ENCODE measurements at places on chromosomes 6 and 20.

DNA sequence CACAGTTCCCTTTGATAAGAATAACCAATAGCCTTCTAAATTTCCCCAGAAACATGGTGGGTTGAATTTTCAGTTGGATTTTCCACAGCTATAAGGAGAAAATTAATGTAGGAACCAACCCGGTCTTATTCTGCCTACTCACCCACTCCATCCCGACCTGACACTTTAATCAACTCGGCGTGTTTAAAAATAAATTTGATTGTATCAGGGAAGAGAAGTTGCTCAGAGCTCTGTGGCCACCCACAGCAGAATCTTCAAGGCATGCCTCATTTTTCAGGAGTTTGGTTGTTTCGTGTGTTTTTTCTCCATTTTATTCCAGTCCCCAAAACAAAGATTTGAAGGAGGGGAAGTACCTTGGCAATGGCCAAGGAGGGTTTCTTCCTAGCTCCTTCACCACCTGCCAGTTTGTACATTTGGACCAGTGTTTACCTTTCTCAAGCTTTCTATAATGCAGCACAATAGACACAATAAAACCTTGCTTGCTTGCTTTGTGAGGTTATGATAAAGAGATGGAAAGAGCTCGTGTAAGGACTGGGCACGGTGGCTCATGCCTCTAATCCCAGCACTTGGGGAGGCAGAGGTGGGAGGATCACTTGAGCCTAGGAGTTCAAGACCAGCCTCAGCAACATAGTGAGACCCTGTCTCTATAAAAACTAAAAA is 297.2 kb upstream of the JARID2 start:
- no peak for DNase-seq

GRCh38 chr20:34979366-34980153 is 23.9 kb downstream of the MYH7B start:
- no peak for DNase-seq

GRCh38 chr6:167523426-167523825 is 198.5 kb downstream of the TTLL2 start:
- no peak for DNase-seq

DNA sequence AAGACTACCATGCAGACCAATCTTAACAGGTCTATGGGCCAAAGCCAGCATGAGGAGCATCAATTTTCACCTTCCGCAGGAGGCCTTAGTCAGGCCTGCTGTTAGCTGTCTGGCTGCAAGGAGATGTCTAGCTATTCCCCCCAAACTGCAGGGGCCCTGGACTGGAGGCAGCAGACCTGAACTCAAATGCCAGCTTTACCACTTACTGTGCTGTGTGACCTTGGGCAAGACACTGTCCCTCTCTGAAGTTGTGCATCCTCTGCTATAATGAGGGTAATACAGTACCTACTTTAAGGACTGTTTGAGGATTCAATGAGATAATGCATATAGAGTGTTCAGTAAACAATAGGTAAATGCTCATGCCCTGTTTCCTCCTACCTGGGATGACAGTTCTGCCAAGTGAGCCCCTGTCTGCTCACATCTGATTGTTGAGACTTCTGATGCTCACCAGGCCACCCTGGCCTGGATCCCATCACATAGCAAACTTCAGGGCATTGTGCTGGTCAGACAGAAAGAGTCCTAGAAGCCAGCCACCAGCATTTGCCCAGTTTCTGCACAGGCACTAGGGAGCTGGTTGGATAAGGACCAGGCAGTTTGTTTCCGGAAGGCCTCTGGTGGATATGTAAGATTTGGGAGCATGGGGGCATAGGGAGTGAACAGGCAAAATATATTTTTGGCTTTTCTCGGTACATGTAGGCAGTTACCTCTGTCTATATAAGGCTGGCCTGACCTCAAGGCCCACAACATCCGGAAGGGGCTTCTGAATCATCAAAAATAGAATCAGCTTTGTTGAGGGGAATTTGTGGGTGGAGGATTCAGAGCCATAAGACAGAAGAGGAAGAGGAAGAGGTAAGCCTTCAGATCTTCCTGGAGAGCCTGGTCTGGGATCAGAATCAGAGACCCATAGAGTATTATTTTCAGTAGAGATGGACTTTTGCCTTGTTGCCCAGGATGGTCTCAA is 2.3 kb upstream of the OCSTAMP start:
- peak; percentile 20 for DNase-seq

GRCh38 chr20:32190616-32191415 is 16.7 kb downstream of the PLAGL2 start:
- DNase-seq = no peak

GRCh38 chr6:62707156-62707555 is 421.1 kb upstream of the KHDRBS2 start:
- DNase-seq = no peak

- DNase-seq = no peak
These were observed 203.4 kb downstream of the MYLK4 start for GRCh38 chr6:2547355-2547754.

- no peak for DNase-seq
These were observed 160.1 kb downstream of the EYS start for GRCh38 chr6:65546894-65547293.

Data from stimulated activated CD4-positive, alpha-beta T cell treated with anti-CD3 and anti-CD28 coated beads, Interleukin-15, amount 100 ng/mL, for 48 hours (primary cell).